Fibroblast of lung (primary cell): ENCODE measurements at places on chromosomes 6 and 20.

DNA sequence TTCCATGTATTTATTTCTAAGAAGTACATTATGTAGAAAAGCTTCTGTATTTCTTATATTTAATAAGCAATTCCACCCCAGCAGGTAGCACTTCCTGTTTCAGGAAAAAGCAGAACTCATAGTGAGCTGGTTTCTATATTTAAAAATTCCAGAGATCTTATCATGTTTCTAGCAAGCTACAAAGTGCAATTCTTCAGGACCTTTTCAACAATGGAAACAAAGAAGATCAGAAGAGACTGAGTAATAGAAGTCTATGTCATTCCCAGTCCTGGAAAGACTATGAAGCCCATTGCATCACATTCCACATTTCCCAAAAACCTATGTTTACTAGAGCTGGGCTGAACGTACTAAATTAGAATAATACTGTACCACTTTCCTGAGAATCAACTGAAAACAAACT is 302.6 kb upstream of the NRSN1 start:
- no peak for DNase-seq

- DNase-seq, result peak; percentile 15
These were observed 91.9 kb downstream of the MYLK4 start for GRCh38 chr6:2658788-2659187.

- no peak for DNase-seq
These were observed 100.8 kb upstream of the CITED2 start for GRCh38 chr6:139475241-139475640.

DNA sequence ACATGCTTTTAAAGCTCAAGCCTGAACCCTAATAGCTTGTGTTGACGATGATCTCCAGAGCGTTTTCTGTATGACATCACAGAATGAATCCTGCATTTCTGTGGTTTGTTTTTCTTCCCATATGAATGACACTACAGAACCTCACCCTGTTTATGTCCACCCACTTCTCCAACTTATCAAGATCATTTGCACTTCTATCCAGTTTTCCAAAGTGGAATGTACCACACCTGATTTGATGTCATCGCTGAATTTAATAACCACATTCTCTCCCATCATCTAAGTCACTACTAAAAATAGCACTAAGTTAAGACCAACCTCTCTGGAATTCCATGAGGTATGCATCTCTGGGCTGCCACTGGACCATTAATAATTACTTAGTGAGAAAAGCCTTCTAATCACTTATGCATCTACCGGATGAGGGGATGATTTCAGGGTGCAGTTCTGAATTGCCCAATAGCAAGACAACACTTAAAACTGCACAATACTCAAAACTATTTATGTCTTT is 33.3 kb upstream of the CITED2 start:
- peak; percentile 89 for DNase-seq

DNA sequence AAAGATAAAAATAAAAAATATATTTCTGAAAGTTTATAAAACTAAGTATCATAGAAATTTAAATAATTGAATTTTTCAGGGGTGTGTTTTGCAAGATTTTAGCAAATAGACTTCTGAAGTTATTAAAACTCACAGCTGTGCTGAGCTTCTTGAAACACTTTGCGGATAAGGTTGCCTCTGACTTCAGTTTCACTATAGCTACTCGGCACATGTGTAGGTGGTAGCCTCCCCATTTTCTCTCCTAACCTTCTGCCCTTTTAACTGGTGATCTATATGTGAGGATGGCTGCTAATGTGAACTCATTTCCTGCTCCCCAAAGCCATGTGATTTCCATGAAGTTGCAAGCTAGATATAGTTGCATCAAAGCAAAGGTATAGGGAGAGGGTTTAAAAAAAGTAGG is 129.3 kb upstream of the STMND1 start:
- DNase-seq, result no peak

- no peak for DNase-seq
These were observed 1397.8 kb upstream of the ADGRB3 start for GRCh38 chr6:67237277-67237676.
